ENCODE measurements at places on chromosomes 13 and 19.

DNA sequence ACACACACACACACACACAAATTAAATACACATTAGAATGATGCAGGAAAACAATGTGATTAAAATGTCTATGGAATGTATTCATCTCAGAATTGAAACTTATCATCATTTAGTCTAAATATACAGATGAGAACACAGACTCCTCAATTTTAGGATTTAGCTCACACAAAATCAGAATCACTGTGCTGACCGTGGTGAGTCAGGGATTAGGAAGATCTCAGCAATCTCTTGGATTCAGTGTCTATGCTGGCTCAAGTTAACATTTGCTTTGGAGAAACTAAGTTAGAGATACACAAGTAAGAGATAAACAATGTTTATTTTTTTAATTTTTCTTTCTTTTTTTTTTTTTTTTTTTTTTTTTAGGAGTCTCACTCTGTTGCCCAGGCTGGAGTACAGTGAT lies 323.6 kb downstream of the KLF12 start:
- no peak for DNase-seq

DNA sequence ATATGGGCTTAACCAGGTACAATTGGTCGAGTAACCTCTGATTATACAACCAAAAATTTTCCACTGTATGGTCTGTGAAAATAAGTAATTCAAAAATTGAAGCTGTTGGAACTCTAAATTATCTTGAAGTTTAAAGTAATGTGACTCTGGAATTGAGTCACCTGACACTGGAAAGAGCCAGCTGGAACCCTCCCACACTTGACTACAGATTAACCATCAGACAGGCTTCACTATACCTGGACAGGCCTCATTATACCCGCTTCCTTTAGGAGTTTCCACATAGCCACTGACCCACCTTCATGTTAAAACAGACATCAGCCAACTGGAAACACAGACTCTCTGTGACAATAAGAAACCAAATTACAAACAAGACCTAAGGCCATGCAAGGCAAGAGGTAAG lies 1.3 kb downstream of the ZNF433 start:
- no peak for DNase-seq

DNA sequence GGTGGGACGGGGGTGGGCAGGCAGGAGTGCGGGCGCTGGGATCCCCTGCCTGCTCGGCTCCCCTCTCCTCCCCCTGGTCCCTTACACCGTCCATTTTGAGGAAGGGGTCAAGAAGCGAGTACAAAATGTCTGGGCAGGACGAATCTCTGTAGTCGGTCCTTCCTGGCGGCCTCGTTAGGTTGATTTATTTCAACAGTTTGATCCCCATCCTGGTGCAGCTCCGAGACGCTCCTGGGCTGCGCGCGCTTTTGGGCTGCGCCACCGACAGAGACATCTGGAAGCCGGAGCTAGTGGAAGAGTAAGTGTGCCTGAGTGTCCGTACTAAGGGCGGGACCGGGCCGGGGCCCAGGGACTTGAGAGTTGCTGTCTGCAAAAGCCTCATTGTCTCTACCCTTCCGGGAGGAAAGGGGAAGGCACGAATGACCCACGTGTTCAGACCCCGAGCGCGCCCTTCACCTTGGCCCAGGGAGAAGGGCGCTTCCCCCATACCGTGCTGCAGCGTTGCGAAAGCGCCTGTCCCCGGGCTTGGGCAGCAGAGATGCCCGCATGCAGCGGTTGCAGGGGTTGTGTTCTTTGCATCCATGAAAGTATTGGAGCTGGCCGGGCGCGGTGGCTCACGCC lies 1.8 kb downstream of the ZNF114 start:
- DNase-seq = peak; percentile 24

DNA sequence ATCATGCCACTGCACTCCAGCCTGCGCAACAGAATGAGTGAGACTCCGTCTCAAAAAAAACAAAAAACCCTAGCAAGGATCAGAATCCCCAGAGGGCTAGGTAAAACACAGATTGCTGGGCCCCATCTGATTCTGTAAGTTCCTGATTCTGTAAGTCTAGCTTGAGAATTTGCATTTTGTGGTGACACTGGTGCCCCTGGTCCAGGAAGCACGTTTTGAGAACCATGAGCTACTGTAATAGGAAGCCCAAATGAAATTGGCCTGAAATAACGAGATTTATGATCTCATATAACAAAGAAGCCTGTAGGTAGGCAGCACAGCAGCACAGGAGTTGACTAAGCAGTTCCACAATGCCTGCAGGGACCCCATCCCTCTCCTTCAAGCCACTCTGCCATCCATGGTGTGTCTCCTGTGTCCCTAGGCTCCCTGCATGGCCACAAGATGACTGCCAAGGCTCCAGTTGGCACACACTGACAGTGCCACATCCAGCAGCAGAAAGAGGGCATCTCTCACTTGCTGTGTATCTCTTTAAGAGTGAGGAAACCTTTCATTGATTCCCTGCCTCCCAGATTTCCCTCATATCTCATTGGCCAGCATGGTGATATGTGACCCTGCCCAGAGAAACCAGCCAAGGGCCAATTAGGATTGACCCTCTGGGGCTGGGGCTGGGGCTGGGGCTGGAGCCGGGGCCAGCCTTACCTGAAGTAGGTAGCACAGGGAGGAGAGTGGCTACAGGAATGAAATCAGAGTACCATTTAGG lies 21.7 kb downstream of the SIPA1L3 start:
- no peak for DNase-seq

DNA sequence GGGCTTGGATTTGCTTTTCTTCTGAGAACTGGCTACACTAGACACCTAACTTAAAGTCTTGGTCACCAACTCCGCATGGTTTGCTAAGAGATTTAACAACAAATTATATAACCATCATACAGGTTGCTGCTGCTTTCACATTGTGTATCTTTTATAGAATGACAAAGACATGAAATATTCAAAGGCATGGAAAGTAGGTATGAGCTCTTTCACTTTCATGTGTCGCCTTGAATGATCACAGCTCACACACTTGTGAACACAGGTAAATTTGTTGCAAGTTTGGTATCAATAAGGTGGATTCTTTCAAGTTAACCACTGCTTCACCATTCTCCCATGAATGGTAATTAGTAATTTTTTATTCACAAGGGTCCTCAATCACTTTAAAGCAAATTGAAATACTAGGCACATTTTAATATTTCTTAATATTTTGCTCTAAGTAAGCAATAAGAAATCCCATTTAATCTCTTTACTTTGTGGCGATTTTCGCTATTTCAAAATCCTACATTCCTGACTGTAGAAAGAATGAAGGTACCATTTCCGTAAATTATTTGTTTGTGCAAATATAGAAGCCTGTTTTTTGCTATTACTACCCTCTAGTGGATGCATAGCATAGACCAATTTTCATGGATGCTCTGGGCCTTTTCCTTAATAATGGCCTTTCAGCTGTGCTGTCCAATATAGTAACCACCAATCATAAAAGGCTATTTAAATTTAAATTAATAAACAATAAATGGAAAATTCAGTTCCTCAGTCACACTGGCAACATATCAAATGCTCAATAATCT lies 45.5 kb upstream of the FREM2 start:
- no peak for DNase-seq

DNA sequence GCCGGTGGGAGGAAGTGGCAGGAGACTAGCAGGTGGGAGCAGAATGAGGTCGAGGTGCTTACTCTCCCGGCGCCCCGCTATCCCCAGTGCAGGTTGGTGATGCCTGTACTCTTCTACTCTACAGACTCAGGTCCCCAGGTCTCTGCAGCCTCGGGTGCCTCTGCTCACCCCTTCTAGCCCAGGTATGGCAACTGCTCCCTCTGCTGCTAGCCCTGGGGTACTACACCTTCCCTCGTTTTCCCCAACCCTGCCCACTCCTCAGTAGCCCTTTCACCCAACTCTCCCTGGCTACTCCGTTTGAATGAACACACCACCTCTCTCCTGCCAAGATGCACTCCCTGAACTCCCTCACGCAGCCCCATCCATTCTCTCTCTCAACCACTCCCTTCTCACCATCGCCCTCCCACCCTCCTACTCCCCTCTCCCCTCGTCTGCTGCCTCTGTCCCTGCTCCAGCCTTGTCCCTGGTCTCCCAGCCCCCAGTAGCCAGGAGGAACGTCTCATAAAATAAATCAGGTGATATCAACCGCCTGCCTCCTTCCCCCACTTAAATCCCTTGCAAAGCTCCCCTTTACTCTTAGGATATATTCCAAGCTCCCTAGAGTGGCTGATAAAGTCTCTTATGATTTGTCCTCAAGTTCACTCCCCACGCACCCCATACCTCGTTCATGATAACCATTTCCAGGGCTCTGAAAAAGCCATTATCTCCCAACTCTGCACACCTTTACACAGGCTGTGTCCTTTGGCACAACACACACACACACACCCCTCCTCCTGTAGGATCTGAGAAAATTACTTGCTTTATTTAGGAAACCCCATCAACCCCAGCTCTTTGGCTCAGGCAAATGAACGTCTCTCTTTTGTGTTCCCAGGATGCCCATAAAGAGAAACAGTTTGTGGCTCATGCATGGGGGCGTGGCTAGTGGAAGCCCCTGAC lies 8.2 kb upstream of the MEIS3 start:
- peak; percentile 78 for DNase-seq

- no peak for DNase-seq
Measured at GRCh38 chr13:79406597-79406908, 498 bp upstream of the RBM26 start.

DNA sequence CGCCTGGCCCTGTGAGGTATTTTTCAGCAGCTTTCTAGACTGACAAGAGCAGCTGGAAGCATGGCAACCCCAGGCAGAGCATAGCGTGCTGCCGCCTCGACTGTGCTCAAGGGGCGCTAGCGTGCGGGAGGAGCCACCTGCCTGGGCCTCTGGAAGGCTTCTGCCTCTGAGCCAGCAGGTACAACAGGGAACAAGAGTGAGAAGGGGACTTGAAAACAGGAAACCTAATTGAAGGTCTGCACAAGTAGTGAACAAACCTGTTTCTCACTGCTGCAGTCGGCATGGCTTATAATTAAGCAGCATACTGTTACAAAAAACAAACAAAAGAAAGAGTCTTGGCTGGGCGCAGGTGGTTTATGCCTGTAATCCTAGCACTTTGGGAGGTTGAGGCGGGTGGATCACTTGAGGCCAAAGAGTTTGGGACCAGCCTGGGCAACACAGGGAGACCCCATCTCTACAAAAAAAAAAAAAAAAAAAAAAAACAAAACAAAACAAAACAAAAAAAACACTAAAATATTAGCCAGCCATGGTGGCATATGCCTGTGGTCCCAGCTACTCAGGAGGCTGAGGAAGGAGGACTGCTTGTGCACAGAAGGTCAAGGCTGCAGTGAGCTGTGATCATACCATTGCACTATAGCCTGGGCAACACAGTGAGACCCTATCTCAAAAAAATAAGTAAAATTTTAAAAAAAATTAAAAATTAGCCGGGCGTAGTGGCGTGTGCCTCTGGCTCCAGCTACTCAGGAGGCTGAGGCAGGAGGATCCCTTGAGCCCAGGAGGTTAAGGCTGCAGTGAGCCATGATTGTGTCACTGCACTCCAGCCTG lies 12.6 kb upstream of the GARRE1 start:
- DNase-seq = no peak

DNA sequence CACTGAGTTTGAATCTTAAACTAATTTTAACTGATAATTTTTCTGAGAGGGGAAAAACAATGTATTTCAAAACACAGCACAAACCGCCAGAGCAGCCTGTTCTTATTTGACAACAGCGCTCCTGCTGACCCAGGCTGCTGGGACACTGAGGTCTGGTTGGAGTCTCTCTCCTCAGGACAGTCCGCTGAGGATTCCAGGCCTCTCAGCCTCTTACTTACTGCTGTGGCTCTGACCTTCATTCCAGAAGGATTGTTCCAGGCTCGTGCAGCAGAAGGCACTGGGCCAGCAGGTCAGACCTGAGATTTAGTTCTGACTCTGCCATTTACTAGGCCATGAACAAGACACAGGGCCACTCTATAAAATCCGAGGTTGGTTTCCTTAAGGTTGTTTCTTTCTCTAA lies 393.6 kb downstream of the TDRD3 start:
- no peak for DNase-seq

DNA sequence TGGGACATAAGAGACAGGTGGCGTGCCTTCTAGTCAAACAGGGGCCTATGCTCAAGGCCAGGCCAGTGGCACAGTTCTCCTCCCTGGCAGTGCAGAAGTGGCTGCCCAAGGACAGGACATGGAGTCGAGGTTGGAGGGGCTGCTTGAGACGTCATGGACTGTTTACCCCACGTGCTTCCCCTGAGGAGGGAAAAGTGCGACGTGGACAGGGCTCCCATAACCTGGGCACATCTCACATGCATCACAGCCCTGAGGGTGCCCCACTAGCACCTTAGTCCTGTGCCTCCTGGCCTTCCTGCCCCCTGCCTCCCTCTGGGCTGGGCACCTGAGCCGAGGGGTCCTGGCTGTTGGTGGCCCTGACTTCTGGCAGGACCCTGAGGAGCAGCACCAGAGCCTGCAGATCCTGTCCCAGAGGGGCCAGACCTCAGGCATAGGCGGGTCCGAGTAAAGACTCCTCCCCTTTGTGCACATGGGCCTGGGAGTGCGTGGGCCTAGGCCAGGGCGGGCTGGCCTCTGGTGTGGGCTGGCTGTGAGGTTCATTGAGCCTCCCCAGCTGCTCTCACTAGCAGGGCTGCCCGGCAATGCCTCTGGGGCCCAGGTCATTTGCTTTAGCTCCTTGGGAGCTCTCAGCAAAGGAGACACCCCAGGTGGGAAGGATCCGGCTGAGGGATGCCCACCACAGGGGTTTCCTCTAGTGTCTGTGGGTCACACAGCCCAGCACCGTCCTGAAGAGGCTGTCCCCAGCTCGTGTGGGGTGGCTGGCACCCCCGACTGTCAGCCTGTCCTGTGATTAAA lies 65.7 kb downstream of the CEBPG start:
- DNase-seq = no peak

DNA sequence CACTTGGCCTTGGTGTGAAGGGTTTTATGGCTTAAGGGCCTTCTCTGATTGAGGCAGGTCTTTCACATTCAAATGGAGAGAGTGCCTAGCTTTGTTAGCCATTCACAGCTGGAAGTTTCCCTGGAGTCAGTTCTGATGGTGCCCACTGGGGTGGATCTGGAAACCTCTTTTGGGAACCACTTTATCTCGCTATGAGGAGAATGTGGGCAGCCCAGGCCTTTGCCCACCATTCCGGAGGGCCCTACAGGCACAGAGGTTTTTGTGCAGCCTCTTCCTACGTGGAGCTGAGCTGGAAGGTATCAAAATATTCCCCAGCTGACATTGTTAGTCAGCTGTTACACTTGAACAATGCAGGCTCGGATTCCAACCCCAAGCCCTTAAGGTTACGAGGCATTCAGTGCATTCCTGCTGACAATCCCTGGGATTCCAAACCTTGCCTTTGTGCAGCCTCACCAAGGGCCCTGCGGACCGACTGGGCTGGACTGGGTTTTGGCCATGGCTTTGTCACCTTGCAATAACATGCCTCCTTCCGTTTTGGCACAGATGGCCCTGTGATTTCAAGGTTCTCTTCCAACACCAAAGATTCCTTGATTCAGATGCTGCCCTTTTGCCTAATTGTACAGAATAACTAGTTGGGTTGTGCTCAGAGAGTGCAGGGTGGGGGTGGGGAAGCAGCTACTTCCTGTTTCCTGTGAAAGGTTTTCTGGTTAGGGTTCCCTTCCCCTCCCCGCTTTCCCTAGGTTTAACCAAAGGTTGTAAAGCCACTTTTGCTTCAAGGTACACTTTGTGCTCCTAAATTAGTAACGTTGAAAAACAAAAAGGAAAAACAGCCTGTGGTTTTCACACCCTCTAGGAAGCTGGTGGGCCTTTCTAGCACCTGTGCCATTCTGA lies 27.0 kb downstream of the SAE1 start:
- peak; percentile 49 for DNase-seq

GRCh38 chr13:73025217-73026012 lies 33.4 kb upstream of the KLF5 start:
- no peak for DNase-seq
